ENCODE measurements at places on chromosomes 1 and 21. TPM values are rescaled to one million over a fixed set of nuclear protein-coding genes. Genes with fewer than 3 reads are reported as not detected.

- DNase-seq, result no peak
Measured at GRCh38 chr1:234302354-234302962, 70.8 kb upstream of the COA6 start.

- peak; percentile 97 for DNase-seq
Measured at GRCh38 chr1:3530926-3531818, 76.7 kb downstream of the ARHGEF16 start.

DNA sequence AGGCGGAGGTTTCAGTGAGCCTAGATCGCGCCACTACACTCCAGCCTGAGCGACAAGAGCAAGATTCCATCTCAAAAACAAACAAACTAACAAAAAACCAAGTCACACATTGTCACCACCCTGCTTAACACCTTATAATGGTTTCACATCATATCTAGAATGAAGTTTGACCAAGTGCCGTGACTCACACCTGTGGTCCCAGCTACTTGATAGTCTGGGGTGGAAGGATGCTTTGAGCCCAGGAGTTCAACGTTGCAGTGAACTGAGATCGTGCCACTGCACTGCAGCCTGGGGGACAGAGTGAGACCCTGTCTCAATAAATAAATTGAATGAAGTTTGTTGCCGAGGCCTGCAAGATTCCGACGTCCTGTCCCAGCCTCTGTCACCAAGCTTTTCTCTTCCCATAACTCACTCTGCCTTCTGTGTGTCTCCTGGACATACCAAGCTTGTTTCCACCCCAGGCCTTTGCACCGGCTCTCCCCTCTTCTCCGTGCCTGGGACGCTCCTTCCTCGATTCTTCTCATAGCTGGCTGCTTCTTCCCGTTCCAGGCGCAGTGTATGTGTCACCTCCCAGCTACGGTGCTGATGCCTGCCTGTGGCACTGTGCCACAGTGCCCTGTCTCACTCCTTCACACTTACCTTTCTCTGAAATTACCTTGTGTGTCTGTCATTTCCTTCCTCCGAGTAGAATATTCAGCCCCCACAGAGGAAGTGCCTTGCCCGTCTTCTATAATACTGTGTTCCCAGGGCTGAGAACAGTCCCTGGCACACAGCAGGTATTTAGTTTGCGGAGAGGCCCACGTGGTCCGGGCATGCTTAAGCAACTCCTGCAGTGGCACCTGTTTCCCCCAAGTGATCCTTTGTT is 3.8 kb upstream of the SELENON start:
- no peak for DNase-seq

DNA sequence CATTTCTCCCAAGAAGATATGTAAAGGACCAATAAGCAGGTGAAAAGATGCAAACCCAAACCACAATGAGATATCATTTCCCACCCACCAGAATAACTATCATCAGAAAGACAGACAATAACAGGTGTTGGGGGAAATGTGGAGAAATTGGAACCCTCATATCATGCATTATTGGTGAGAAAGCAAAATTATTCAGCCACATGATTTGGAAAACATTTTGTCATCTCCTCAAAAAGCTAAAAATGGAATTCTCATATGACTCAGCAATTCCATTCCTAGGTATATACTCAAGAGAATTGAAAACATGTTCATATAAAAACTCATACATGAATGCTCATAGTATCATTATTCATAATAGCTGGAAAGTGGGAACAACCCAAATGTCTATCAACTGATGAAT is 25.1 kb upstream of the RNF186 start:
- DNase-seq, result no peak

DNA sequence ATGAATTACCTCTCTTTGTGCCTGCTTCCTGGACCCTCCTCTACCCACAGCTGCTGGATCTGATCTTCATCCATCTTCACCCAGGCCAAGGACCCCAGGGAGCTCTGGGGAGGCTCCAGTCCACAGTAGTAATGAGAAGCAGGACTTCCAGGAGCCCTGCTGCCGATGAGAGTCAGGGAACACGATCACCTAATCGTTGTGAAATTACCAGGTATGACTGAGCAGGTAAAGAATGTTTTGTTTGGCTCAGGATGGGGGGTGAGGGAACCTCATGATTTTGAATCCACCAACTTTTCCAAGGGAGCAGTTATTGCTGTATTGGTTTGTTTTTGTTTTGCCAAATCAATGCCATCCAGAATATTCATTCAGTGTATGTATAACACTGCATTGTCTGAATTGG is 454.0 kb downstream of the PLPP3 start:
- no peak for DNase-seq

DNA sequence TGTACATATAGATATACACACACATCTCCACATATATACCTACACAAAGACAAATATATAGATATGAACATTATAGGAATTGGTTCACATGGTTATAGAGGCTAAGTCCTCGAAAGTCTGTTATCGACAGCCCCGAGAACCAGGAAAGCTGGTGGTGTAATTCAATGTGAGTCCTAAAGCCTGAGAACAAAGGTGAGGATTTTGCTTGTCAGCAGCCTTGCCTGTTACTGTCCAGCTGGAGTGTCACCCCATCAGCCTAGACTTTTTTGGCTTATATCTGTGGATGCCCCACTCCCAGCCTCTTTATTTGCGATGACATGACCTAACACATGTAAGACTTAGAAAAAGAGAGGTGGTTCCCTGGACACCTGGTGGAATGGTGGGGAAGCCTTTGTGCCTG is 97.0 kb downstream of the GIPC2 start:
- DNase-seq, result no peak

GRCh38 chr1:96416111-96416595 is 305.4 kb upstream of the PTBP2 start:
- no peak for DNase-seq

DNA sequence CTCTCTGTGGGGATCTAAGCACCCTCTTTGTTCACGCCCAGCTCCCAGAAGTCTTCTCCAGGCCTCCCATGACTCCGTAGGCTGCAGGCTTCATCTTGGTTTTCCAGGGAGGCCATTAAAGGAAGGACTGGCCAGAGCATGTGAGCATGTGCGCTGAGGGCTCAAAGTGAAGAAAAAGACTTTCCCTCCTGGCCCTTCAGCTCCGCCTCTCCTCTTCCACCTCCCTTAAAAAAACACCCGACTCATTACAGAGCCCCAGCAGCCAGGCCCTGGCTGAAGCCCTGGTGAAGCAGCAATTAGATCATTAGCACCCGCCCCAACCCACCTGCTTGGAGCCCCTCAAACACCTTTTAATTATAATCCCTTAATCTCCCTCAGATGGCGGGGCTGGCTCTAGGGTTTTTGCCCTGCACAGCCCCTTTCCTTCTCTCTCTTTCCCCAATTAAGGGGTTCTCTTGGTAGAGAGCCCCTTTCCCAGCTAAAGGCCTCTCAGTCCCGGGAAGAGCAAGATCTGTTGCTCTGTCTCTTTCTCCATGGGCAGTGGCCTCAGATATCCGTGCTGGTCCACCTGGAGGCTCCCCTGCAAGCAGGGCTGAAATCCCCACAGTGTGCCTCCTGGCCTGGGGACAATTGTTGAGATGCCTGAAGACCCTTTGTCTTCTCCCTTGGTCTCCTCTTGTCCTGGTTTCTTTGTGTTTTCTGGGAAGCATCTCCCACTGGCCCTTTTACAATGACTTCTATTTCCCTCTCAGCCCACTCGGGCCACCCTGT is 30.5 kb downstream of the RHBG start:
- DNase-seq, result no peak

ARHGAP30 gene
- polyA plus RNA-seq, result 0.18 TPM

- no peak for DNase-seq
Measured at GRCh38 chr1:215273838-215274516, 191.4 kb downstream of the KCNK2 start.

DNA sequence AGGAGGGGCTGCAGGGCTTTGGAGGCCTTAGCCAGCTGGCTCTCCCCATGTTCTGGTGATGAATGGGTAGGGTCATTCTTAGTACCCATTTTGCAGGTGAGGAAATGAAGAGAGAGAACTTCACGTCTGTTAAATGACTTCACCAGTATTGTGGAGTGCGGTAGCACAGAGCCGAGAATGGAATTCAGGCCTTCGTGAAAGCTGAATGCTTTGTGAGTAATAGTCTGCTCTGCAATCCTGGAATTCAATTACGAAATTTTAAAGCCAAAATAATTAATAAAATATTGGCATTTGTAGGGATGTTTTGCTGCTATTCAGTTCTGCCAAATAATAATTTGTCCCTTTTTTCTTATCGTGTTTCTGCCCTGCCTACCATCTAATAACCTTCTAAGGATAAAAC is 197.7 kb downstream of the GREM2 start:
- no peak for DNase-seq

SZT2 gene
- polyA plus RNA-seq, result 16.7 TPM

DNA sequence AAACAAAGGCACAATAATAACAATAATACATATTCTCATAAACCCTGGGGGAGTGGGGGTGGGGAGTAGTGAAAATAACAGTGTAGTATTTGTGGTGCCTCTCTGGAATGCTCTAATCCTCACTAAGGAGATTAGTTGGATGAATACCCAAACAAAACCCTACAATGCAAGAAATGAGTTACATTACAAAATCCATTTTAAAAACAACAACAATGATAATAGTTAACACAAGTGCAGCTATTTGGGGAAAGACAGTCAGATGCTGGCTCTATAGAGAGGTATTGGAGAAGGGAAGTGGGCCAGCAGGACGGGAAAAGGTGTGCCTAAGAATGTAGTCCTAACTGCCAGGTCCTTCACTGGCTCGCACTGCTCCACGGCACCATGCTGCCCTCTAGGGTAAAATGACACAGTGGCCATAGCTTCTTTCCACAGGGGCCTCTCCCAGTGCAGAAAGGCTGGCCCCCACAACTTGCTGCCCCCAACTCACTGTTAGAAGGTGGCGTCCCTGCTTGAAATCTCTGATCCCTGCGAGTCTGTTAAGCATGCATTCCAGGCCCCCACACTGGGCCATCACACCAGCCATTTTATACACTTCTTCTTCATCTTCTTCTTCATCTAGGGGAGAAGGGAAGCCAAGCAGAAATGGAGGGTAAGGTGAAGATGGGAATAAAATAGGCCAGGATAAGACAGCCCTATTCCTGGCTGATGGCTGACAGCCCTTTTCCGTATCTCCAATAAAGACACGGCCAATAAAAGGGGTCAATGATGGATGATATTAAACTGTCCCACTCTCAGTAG is 113.8 kb downstream of the UBR4 start:
- peak; percentile 23 for DNase-seq

GRCh38 chr1:178530037-178530402 is 17.1 kb downstream of the TEX35 start:
- DNase-seq, result no peak

ST6GALNAC3 gene
- polyA plus RNA-seq, result not detected
